ENCODE measurements at places on chromosomes 13 and 19. TPM values are rescaled to one million over a fixed set of nuclear protein-coding genes. Genes with fewer than 3 reads are reported as not detected.

The LILRA2 gene
- not detected for total RNA-seq

The C19orf33 gene
- total RNA-seq = 682 TPM

The FSD1 gene
- total RNA-seq = 7.8 TPM

The FGF21 gene
- total RNA-seq = not detected

The DACT3 gene
- 0.28 TPM for total RNA-seq

Data from A549 treated with Hydrocortisone at 1 μM for 4 hours (cell line).